Spinal cord (tissue), 10 donors: ENCODE measurements at places on chromosomes 2 and 18.
A peak's percentile ranks its signal among the peaks of the same experiment; 100 is the strongest.

GRCh38 chr18:51655327-51655698 lies 457.8 kb upstream of the MEX3C start:
- H3K27me3 ChIP-seq, result no peaks in the 10 kb centered on the region
- no peaks in the 10 kb centered on the region for H3K36me3 ChIP-seq
- DNase-seq, result no peak
- no peak overlapping the region for H3K4me3 ChIP-seq

DNA sequence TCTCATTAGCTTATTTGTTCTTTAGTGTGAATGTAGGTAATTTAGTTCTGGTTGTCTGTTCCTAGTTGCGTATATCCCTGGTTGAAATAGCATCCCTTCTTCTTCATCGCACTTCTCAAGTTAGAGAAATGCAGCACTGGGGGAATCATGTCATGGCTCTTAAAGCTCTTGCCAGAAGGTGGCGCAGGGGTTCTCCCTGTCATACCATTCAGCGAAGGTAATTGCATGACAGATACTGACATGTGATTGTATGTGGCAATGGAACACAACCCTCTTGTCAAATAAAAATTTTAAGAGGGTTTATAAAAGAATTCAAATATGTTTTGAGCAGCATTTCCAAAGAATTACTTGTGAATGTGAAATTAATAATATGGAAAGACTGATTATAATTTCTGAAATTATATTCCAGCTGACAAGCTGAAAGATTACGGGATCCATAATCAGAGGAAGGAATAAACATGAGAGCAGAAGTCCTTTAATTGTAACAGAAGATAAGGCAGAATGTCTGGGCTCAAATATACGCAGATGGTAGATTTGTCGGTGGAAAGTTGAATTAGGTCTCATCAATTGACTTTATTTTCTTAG lies 411.7 kb downstream of the DSEL start:
- peak; percentile 24 for DNase-seq
- H3K36me3 ChIP-seq, result no peaks in the 10 kb centered on the region
- no peak overlapping the region for H3K27ac ChIP-seq
- no peak overlapping the region for H3K4me3 ChIP-seq
- H3K27me3 ChIP-seq, result peaks cover 2% of the 10 kb centered on the region
- H3K4me1 ChIP-seq, result no peaks in the 10 kb centered on the region

GRCh38 chr2:66576561-66577320 lies 141.8 kb downstream of the MEIS1 start:
- peaks cover 59% of the 10 kb centered on the region for H3K27me3 ChIP-seq
- H3K4me1 ChIP-seq, result peaks cover 52% of the 10 kb centered on the region
- peak overlapping the region; percentile 40 for H3K4me3 ChIP-seq

DNA sequence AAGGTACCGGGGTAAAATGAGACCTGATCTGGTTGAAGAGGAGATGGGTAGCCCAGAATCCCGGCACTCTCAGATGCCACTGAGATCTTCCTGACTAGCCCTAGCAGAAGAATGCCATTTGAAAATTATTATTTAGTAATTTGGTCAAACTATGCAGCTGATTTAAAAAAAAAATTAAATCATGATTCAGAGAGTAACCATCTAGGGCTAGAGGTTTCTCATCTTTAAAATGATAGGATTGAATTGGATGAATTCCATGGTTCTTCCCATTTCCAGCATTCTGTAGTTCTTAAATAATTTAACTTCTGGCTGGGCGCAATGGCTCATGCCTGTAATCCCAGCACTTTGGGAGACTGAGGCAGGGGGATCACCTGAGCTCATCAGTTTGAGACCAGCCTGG lies 106.1 kb downstream of the MYO1B start:
- no peaks in the 10 kb centered on the region for H3K27me3 ChIP-seq
- no peak overlapping the region for H3K27ac ChIP-seq

- H3K4me3 ChIP-seq, result no peak overlapping the region
- no peaks in the 10 kb centered on the region for H3K4me1 ChIP-seq
- no peak overlapping the region for H3K27ac ChIP-seq
- DNase-seq, result no peak
- no peaks in the 10 kb centered on the region for H3K36me3 ChIP-seq
- H3K27me3 ChIP-seq, result no peaks in the 10 kb centered on the region
Measured at GRCh38 chr2:191783416-191783815, 63.5 kb downstream of the CAVIN2 start.

DNA sequence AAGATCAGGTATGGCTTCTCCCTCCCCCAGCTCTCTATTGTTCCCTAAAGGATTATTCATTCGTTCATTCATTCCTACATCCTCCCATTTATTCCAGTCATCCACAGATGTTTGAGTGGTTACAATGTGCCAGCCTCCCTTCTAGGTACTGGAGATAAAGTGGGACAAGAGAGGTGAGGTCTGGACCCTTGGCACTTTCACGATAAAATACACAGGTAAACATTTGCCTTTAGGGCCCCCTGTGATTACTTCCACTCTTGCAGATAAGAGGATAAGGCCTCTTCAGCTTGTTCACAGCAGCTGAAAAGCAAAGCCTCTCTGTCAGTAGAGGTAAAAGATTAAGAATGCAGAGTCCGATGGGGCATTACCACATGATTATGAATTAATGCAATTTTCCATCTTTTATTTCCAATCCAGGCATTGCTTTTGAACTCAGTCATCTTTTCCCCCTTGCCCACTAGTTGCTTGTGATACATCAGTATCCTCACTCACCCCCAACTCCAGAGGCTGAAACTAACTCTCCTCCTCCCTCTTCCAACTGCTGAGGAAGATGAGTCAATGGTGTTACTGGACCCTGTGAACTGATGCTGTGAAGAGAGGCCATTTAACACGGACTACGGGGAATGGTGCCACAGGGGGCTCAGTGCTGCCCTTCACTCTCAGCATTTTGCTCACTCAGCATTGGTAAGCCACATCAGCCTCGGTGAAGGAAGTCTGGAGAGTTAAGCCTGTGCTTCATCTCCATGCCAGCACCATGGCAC lies 1.1 kb upstream of the DPP4 start:
- H3K27me3 ChIP-seq, result peaks cover 30% of the 10 kb centered on the region
- no peak overlapping the region for H3K27ac ChIP-seq
- H3K4me1 ChIP-seq, result peaks cover 12% of the 10 kb centered on the region
- DNase-seq, result no peak
- no peaks in the 10 kb centered on the region for H3K36me3 ChIP-seq
- no peak overlapping the region for H3K4me3 ChIP-seq

- no peak for DNase-seq
- peak overlapping the region; percentile 6 for H3K27ac ChIP-seq
- peaks cover 77% of the 10 kb centered on the region for H3K4me1 ChIP-seq
- peaks cover 25% of the 10 kb centered on the region for H3K36me3 ChIP-seq
Measured at GRCh38 chr18:48932462-48932818, 18.3 kb downstream of the SMAD7 start.

DNA sequence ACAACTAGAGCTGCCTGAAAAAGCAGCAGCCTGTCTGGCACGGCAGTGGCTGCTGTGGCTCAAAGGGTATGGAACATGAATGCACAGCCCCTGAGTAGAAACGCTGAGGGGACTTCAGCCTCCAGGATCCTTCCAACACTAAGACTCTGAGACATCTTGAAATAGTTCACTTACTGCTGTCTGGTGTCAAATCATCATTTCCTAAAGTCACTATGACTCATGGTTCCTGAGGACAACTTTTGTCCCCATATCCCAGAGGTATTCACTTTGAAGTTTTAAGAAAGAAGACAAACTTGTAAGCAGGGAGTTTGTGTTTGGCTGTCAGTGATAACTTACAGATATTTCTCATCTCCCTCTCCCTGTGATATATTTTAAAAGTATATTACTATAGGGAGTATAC lies 33.3 kb upstream of the NEB start:
- H3K27me3 ChIP-seq, result no peaks in the 10 kb centered on the region
- peaks cover 5% of the 10 kb centered on the region for H3K36me3 ChIP-seq
- DNase-seq, result no peak
- H3K4me1 ChIP-seq, result peaks cover 5% of the 10 kb centered on the region
